Jurkat, Clone E6-1 (cell line): ENCODE measurements at places on chromosomes 5 and 9.

- no peak for DNase-seq
Measured at GRCh38 chr9:77960356-77961153, 71.1 kb downstream of the GNAQ start.

- DNase-seq: no peak
Measured at GRCh38 chr5:118722122-118723020, 266.0 kb downstream of the DTWD2 start.

DNA sequence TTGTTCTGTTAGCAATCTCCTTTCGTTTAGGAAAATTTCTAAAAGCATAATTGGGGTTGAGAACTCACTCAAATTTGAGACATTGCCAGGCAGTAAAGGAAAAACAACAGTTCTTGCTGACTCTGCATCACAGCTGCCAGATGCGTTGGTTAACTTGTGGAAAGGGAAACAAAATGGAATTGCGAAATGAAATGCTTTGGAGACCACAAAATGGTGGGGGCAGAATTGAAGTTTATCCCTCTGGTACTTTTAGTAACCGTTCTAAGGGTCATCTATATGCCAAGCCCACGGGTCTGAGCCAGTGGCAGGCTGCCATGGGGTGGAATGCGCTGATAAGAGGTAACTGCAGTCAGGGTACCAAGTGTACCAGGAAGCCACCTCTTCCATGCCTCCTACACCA lies 28.6 kb upstream of the SELENOP start:
- DNase-seq: no peak

- DNase-seq: peak; percentile 20
Measured at GRCh38 chr5:40503439-40503838, 176.3 kb upstream of the PTGER4 start.

GRCh38 chr9:116632990-116633838 lies 53.9 kb upstream of the TRIM32 start:
- DNase-seq: no peak

DNA sequence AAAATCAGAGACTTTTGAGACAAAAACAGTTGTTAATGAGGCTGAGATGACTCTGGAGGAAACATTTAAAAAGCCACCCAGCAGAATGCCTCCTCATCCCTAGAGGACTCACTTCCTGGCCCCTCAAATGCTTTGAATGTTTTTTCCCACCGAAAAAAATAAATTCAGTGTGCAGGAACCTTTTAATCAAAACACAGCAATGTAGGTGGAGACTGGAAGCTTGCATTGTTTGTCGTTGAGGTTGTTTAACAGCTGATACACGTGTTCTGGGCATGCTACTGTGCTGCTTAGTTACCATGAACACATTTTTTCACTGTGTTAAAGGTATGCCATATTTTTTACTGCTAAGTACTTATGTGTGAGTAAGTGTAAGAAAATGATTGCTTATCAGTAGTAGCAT lies 65.7 kb upstream of the ADCY2 start:
- DNase-seq: no peak

GRCh38 chr5:57539281-57539701 lies 56.7 kb upstream of the ACTBL2 start:
- no peak for DNase-seq

DNA sequence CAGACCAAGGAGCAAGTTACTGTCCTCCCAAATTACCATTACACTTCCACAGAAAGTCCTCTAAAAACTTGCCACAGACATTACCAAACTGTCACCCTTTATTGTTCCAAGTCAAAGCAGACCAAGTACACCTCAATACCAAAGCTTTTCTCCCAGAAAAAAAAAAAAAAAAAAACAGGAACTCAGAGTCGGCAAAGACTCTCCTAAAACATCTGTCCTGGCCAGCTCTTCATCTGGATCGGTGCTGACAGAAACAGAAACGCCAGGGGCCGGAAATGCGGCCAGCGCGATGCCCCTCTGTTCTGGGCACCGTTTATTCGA lies 718 bp downstream of the DEPDC1B start:
- no peak for DNase-seq

- no peak for DNase-seq
Measured at GRCh38 chr9:116271991-116272390, 118.4 kb downstream of the PAPPA start.

GRCh38 chr9:87062746-87063145 lies 115.4 kb upstream of the GAS1 start:
- no peak for DNase-seq

DNA sequence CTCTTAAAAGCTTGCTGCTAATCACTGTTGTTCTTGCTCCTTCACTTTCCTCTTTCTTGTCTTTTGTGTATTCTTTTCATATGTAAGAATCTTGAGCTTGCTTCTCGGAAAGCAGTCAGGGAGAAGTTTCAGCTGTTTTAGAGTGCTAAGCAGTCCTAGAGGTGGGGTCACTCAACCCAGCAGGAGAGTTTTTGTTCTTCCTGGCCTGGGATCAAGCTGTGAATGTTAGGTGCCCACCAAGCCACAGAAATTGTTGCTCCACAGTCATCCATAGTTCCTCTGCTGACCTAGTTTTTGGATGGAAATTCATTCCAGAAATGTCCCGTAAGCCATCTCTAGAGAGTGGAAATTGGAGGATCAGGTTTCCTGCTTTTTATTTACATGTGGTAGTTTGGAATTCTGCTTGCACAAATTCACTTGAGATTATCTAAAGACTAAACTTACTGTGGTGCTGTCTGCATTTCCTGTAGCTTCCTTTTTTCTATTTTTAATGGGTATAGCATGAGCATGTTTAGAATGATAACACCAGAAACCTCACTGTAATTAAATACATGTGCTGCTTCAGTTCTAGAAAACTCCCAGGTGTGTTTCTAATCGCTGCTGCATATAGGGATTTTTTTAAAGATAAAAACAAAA lies 108.7 kb downstream of the MAST4 start:
- DNase-seq: no peak

- no peak for DNase-seq
Measured at GRCh38 chr5:142568283-142568995, 117.5 kb downstream of the FGF1 start.

DNA sequence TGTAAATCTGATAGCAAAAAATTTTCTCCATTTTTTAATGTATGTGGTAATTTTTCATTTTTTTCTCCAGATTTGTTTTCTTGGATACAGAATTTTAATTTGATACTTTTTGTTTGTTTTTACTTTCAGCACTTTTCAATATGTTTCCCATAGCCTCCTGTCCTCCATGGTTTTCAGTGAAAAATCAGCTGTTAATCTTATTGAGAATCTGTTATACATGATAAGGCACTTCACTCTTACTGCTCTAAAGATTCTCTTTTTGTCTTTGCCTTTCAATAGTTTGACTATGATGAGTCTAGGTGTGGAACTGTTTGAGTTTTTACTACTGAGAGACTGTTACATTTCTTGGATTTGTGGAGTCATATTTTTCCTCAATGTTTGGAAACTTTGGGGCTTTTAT lies 455.7 kb upstream of the NUDT12 start:
- DNase-seq: no peak

GRCh38 chr5:147483188-147483790 lies 26.6 kb downstream of the DPYSL3 start:
- DNase-seq: no peak

DNA sequence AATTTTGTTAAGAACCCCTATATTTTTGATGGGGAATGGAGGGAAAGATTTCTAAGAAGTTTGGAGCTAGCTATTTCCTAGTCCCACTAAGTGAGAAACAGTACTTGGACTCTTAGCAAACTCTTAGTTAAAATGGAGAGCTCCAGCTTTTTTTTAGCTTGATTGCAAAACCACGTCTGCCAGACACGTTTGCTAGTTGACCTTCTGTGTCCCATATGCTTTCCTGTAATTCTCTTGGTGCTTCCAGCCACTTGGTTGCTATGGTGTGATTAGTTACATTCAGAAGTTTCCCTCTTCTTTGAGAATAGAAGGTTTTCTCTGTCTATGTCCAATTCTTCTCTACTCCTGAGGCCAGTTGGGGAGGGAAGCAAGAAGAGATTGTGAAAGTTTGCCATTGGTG lies 417.0 kb upstream of the TLE4 start:
- no peak for DNase-seq

- no peak for DNase-seq
Measured at GRCh38 chr9:79574136-79574535, 2.4 kb downstream of the TLE4 start.

DNA sequence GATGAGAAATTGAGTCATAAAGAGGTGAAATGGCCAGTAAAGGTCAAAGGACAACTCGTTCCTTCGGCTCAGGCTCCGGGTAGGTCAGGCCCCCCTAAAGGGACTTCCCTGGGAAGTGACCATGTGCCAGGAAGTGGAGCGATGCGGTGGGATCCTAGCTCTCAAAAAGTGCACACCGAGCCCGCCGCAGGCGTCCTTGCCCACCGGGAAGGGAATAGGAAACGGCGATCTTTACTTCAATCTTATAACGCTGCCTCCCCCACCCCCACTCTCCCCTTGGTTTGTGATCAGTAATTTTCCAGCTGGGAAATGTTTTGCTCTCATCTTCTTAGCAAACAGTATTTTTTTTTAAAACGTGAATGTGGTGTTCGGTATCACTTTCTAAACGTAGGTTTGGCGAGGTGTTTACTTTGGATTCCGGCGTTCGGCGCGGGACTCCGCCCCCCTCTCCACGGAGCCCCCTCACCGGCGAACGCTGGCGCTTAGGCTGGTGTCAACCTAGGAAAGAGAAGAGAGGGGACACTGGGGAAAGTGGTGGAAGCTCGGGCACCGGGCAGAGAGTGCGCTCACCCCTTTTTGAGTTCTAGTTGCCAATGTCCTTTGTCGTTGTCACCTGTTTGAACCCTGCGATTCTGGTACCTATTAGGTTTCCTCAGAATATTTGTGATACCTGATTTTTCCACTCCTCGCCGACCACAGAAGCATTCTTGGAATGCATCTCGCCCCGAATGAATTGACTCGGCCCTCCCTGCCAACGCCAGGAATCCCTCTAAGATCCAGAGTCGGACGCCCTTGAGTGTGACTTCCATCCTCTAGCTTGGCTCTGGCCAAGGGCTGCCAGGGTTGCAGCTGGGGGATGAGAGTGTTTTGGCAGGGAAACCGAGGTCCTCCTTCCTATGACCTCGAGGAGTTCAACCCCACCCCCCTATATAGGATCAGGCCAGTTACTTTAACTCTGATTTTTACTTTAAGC lies 1.8 kb upstream of the KLF4 start:
- DNase-seq: no peak

- DNase-seq: no peak
Measured at GRCh38 chr9:12318732-12319685, 374.2 kb upstream of the TYRP1 start.

DNA sequence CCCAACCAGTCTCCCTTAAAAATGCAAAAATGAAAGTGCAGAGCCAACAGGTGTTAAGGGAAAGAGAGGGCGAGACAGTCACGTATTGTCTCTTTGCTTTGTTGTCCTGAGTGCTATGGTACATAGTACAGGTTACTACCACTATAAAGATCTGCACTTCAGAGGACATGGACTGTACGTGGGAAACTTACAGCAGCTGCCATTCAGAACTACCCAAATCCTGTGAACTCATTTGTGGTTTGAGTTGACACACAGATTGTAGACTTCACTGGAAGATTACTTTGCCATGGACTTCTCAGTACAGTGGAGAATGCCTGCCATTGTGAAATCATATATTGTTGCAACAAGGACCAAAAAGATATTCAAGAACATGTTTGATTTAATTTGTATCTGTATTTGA lies 34.8 kb downstream of the FBXO38 start:
- no peak for DNase-seq

DNA sequence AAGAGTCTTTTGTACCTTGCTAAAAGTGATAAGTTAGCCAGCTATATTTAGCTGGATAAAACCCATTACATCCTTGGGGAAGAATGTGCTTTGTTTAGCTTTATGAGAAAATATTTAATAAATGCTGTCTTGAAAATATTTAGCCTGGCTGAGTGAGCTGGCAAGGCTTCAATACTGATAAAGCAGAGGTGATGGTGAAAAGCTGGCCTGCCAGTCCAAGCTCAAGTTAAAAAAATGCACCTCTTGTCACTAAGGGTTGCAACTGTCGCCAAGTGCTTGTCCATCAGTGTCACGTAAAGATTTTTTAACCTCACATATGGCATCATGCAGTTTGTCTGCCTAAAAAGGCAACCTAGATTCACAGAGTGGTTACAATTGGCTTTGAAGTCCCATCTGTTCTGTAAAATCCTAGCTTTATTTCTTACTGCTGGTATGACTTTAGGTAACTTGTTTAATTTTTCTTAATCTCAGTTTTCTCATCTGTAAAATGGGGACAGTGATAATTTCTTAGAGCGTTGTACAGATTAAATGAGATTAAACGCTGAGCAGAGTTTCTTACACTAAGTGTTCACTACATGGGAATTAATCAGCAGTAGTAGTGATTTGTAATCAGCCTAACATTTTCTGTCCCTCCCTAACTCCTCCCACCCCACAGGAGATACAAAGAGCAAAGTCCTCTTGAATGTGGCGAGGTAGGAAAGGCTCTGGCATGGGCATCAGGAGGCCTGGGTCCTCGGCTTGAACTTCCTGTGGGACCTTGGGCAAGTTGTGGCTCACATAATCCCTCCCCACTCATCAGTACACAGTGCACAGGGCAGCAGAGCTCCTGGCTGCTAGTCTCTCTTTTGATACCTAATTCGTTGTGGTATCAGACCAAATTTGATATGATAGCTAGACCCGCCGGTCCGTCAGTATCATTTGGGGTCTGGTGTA lies 48.7 kb downstream of the PIK3R1 start:
- peak; percentile 68 for DNase-seq

GRCh38 chr5:61884252-61884855 lies 421.7 kb upstream of the KIF2A start:
- DNase-seq: no peak

GRCh38 chr9:36632892-36633291 lies 60.2 kb downstream of the MELK start:
- peak; percentile 10 for DNase-seq

DNA sequence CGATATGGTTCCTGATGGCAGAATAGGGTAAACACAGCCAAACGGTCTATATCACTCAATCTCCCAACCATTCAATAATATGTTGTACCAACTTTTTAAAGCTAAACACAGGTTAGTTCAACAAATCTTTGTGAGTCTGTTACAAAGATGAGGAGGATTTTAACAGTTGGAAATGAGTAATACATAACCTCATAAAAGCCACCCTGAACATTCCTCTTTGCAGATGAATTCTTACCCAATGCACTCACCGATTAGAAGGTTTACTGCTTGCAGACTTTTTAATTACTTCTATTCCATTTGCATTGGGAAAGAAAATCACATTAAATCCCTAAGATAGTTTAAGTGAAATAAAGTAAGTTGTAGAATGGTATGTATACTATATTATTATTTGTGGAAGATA lies 23.3 kb upstream of the TRMT10B start:
- DNase-seq: no peak

DNA sequence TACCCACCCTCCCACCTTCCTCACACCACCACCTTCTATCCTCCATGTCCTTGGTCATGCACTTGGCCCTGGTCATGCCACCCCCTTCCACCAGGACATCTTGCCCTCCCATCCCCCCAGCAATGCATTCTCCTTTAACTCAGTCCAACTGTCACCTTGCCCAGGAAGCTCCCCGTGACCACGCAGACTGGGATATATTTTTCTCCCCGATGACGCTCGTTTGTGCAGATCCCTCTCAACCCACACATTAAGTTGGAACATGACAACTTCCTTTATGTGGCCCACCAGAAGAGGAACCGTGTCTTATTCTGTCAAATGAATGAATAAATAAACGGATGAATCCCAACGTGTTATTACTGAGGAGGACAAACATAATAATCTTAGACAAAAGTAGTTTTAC lies 82.8 kb upstream of the TAS2R1 start:
- DNase-seq: no peak
